ENCODE measurements at places on chromosomes 2 and 18.

- no peak for DNase-seq
Measured at GRCh38 chr2:100971221-100971620, 30.9 kb upstream of the RPL31 start.

GRCh38 chr2:97932975-97933662 is 62.6 kb downstream of the TMEM131 start:
- no peak for DNase-seq

DNA sequence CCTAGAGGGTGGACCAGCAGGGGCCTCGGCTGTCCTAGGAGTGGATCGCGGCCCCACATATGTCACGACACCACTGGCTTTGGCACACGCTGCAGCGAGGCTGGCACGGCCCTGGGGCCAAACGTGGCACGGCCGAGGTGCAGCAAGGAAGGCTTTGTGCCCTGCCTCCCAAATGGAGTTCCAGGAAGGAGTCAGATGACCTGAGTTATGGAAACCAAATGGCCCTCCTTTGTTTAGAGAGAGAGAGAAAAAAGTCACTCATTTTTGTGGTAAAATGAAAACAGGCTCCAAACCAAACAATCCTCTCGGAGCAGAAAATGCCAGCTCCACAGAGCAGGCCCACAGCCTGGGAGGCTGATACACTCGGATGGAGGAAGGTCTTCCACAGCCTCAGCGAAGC is 105.6 kb downstream of the ANTXR1 start:
- DNase-seq: no peak

GRCh38 chr2:129872446-129872845 is 107.0 kb upstream of the RAB6C start:
- DNase-seq: no peak

- DNase-seq: no peak
Measured at GRCh38 chr2:128625421-128625820, 306.8 kb upstream of the HS6ST1 start.

- no peak for DNase-seq
Measured at GRCh38 chr2:23669413-23670244, 257.3 kb downstream of the ATAD2B start.

DNA sequence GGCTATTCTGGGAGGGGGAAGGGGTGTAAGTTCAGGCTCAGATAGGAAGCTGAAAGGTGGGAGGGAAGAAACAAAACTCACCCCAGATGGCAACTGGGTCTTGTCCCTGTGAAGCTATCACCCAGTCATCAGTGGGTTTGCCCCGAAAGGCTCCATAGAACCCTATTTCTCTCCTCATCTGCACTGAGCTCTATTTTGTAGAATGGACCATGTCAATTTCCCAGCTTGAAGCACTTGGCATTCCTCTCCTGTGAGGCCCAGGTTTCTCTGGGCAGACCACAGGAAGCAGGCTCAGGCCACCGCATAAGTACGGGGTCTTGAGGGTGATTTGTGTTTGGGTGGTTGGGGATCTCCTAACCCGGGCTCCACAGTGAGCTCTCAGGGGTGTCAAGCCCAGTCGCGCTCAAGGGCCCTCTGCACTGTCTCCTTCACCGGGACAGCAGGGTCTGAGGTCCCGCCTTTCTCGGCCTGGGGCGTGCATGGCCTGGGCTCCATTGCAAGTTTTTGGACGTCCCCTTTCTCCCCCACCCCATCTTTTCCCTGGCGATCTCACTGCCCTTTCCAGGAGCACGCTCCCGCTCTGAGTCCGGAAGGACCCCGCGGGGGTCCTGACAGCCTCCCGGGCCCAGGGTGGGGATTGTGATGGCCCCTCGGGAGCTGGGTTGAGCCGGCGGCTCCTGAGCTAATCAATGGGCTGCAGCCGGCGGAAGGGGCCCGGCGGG is 27.3 kb upstream of the NOTO start:
- DNase-seq: no peak

- no peak for DNase-seq
Measured at GRCh38 chr18:11113937-11114336, 35.4 kb downstream of the PIEZO2 start.

DNA sequence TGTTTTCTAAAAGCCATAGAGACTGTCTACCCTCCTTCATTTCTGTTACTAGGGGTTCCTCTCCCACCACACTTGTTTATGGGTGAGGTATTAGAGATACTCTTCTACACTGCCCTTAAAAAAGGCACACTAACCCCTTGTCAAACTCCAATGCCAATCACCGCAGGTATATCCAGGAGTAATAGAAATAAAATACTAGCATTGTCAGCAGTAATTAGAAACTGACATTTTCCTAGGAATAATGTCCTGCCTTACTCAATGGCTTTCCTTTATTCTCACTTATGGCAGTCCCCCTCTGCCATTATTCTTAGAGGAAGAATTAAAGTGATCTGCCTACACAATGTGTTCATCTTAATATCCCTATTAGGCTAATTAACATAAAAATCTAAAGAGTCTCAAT is 5.0 kb upstream of the BUB1 start:
- DNase-seq: no peak

DNA sequence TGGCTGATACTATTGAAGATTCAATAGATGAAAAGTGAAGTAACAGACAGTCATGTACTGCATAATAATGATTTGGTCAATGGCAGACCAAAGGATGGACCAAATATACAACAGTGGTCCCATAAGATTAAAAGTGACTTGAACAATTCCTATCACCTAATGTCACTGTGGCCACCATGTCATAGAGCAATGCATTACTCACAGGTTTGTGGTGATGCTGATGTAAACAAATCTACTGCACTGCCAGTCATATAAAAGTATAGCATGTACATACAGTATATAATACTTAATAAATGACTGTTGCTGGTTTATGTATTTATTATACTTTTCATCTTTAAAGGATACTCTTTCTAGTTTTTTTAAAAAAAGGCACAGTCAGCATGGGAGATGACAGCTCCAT is 99.9 kb downstream of the USP34 start:
- no peak for DNase-seq

GRCh38 chr2:98426771-98427170 is 17.9 kb upstream of the INPP4A start:
- DNase-seq: no peak

DNA sequence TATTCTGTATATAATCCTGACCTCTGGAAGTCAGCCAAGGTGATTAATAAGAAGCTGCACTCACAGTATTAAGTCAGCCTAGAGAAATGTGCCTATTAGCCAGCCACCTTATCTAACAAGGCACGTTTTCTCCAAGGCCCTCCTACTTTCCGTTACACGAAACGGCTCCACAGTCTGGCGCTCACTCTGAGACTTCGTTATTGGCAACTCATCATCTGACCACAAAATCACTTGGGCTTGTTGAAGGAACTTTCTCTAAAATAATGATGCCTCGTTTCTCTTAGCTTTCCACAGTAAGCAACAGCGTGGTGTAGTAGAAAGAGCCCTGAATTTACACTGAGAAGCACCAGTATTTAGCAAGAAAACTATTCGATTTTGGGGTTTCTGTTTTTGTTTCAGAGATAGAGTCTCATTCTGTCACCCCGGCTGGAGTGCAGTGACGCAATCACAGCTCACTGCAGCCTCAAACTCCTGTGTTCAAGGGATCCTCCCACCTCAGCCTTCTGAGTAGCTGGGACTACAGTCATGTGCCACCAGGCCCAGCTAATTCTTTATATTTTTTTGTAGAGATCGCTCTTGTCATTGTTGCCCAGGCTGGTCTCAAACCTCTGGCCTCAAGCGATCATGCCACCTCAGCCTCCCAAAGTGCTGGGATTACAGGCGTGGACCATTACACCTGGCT is 53.6 kb upstream of the SLC14A1 start:
- no peak for DNase-seq

GRCh38 chr2:41764131-41764530 is 283.7 kb upstream of the PKDCC start:
- no peak for DNase-seq

- DNase-seq: no peak
Measured at GRCh38 chr2:100427627-100428258, 10.3 kb upstream of the CHST10 start.

GRCh38 chr2:74575320-74575719 is 20.8 kb downstream of the DOK1 start:
- DNase-seq: no peak
